Activated naive CD8-positive, alpha-beta T cell treated with anti-CD3 and anti-CD28 coated beads for 36 hours (primary cell): ENCODE measurements at places on chromosomes 6 and 20.

GRCh38 chr6:161575523-161576254 is 301.8 kb upstream of the AGPAT4 start:
- no peak overlapping the region for H3K27ac ChIP-seq
- H3K27me3 ChIP-seq: no peaks in the 10 kb centered on the region
- no peak overlapping the region for H3K4me3 ChIP-seq
- H3K36me3 ChIP-seq: peaks cover 2% of the 10 kb centered on the region
- no peak for DNase-seq

DNA sequence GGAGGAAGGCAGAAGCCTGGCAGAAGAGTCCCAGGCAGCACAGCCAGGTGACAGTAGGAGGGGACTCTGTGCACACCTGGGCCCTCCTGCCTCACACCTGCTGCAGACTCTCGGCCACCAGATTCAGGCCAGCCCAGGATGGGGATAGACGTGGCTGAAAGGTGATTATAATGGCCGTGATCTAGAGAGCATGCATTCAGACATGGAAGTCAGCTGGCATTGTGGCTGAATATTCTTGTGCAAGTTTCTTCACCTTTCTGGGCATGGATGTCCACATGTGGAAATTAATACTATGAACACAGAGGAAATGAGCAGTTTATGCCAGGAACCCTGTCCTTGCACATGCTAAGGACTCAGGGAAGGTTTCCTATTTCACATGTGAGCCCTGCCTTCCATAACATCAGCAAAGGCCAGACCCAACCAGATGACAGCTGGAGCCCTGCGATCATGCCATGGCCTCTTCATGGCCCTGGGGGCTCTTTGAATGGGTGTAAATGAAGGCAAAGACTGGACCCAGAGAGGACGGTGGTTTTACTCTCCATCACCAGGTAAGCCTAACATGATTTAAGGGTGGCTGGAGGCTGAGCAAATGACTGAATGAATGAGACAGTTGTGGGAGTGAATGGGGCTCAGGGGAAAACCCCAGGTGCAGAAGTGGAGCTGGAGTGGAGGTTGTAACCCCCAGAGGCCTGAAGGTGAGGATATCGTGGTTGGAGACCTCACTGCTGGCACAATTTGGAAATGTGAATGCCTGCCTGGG is 2.7 kb upstream of the RAET1L start:
- H3K27me3 ChIP-seq: peaks cover 74% of the 10 kb centered on the region
- DNase-seq: no peak
- peaks cover 27% of the 10 kb centered on the region for H3K4me1 ChIP-seq
- H3K36me3 ChIP-seq: no peaks in the 10 kb centered on the region

DNA sequence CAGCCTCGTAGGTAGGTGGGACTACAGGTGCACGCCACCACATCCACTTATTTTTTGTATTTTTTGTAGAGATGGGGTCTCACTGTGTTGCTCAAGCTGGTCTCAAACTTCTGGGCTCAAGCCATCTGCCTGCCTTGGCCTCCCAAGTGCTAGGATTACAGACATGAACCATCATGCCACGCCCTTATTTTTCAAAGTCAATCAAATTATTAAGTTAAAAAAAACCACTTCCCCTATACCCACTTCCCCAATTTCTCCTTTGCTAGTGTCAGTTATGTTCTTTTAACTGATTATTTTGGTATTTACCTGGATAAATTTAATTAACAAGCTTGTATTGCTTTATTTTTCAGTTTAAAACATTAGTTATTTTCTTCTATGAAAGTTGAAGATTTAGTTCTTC is 49.6 kb downstream of the RIOK1 start:
- no peak overlapping the region for H3K4me3 ChIP-seq
- peaks cover 5% of the 10 kb centered on the region for H3K36me3 ChIP-seq
- no peak for DNase-seq
- H3K27me3 ChIP-seq: peaks cover 4% of the 10 kb centered on the region
- H3K27ac ChIP-seq: no peak overlapping the region

DNA sequence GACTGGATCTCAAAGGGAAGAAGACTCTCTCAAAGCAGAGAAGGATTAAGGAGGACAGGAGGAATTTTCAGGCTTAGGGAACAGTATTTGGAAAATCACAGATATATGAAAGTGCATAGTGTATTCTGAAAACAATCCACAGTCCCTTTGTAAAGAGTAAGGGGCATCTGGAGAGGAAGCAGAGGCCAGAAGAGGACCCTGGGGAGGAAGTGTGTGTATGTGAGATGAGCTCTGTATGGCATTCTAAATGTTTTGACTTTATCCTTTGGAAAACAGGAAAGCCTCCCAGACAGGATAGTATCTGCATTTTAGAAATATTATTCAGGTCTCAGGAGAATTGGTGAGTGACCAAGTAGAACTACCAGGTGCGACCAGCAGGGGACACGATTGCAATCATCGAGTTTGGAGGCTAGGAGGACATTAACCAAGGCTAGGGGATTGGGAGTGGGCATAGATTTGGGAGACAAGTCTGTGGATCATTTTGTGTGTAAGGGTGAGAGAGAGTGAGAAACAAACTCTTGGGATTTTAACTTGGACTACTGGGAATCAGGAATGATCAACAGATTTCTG is 38.3 kb upstream of the FAM184A start:
- peaks cover 3% of the 10 kb centered on the region for H3K27me3 ChIP-seq
- no peaks in the 10 kb centered on the region for H3K36me3 ChIP-seq
- no peak overlapping the region for H3K4me3 ChIP-seq
- no peak for DNase-seq
- H3K4me1 ChIP-seq: peaks cover 6% of the 10 kb centered on the region
